ENCODE measurements at places on chromosomes 3 and 15.
A peak's percentile ranks its signal among the peaks of the same experiment; 100 is the strongest.

GRCh38 chr15:76060118-76060989, 569 bp downstream of the TMEM266 start:
- peak; percentile 40 for DNase-seq

DNA sequence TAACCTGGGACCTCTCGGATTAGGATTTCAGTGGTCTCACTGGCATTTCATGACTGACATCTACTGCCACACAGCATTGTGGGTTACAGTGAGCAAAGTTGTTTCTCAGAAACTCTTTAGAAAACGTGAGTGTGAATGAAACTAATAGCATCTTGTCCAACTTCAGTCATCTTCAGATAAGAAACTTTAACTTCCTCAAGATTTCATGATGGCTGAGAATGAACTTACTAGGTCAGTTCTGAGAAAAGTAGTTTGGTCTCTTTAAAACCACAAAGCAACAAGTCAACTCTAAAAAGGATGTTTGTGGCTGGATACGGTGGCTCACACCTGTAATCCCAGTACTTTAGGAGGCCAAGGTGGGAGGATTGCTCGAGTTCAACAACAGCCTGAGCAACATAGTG, 14.2 kb upstream of the HOMER2 start:
- DNase-seq: no peak

DNA sequence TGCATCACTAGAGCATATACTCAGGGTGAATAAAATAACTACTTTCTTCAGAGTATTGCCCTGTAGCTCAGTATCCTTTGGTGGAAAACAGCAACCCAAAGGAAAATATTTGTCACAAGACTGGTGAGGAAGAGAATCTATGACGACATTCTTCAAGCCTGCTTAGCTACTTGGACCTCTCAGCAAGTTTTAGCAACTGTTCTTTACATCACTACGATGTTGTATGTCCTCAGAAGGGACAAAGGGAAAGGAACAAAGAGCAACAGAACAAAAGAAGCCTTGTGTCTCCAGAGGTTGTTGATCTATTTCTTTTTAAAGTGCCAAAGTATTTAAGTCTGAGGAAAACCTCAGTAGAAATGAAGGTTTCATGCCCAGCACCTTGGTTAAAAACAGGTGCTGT, 746.7 kb downstream of the NAALADL2 start:
- no peak for DNase-seq

DNA sequence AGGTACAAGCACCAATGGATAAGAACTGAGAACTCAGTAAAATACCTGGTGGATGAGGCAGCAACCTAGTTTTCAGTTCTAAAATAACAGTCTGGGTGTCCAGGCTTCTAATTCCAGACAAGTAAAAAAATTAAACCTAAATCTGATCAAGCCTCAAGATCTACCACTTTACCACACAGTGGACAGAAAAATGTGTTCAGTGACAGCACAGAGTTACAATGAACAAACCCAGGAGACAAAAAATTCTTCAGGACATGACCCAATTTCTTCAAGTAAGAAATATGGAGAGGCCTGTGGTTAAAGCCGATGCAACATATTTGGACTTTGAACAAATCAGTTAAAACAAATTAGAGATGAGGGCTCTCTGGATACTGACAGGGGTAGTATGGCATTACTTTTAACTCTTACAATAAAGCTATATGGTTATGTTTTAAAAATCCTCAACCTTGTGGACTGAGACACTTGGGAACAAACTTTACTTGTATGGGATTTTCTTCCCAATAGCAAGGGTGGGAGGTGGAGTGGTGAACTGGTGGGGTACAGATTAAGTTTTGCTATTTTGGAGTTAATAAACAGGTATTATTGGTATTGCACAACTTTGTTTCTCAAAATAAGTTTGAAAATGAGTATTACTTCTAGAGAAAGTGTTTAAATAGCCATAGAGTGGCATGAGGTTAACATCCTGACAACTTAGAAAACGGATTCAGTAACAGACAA, 14.2 kb downstream of the CCNL1 start:
- no peak for DNase-seq

DNA sequence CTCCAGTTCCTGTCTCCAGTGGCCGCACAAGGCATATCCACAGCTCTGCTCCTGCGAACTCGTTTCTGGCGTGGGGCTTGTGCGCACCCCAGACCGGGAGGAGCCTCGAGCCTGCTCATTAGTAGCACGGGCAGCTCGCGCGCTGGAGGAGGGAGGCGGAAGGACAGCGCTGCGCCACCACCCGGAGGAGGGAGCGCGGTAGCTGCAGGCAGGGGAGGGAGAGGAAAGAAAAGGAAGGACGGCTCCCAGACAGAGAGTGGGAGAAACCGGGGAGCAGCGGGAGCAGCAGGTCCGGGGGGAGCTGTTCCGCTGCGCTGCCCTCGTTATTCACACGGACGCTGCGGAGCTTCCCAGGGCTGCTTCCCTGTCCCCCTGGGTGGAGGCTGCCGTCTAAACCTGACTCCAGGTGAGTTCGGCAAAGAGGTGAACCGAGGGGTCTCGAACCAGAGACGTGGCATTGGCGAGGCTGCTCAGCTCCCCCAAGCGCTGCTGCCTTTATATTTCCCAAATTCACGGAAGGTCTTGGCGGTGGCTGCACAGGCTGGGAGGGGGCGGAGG, 121.3 kb upstream of the ZNF717 start:
- no peak for DNase-seq

DNA sequence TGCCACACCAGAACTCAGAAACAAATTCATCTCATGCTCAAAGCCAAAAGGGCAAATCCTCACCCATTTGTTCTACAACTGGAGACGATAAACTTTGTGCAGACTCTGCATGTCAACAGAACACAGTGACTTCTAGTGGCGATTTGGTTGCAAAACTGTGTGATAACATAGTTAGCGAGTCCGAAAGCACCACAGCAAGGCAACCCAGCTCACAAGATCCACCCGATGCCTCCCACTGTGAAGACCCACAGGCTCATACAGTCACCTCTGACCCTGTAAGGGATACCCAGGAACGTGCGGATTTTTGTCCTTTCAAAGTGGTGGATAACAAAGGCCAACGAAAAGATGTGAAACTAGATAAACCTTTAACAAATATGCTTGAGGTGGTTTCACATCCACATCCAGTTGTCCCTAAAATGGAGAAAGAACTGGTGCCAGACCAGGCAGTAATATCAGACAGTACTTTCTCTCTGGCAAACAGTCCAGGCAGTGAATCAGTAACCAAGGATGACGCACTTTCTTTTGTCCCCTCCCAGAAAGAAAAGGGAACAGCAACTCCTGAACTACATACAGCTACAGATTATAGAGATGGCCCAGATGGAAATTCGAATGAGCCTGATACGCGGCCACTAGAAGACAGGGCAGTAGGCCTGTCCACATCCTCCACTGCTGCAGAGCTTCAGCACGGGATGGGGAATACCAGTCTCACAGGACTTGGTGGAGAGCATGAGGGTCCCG, 199.7 kb downstream of the AKAP13 start:
- peak; percentile 94 for DNase-seq

DNA sequence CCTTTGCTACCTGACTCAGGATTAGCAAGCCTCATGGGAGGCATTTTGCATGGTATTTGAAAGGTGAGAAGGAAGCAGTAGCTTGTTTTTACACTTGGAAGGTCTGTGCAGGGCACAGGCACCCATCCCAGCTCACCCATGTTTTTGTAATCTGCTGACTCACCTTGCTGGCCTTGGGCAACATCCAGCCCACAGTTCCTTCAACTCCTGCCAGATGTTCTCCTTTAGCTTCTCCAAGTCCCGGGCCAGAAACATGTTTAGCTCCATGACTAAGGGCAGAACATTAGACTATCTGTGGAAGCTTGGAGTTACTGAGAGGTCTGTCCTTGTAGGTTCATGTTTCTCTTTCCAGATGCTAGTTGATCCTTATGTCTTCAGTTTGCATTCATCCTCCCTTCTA, 12.4 kb upstream of the ZNF770 start:
- DNase-seq: no peak

DNA sequence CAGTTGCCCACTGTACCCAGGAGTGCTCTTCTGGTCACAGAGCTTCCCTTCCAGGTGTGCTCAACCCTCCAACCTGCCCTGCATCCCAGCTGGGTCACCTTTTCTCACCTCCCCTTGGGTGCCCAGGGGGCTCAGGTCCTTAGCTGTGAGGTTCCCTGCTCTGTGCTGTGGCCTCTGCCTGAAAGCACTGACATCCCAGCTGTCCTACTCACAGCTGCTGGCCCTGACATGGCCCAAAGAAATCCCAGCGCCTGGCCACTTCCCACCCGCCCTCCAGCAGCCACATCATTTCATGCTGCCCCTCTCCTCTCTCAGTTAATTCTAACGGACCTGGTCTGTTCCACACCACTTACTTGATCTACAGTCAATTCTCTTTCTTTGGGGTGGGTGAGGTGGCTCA, 79.9 kb downstream of the ISG20 start:
- no peak for DNase-seq

- DNase-seq: no peak
Observed at GRCh38 chr3:169619793-169620192, 43.7 kb downstream of the MECOM start.

DNA sequence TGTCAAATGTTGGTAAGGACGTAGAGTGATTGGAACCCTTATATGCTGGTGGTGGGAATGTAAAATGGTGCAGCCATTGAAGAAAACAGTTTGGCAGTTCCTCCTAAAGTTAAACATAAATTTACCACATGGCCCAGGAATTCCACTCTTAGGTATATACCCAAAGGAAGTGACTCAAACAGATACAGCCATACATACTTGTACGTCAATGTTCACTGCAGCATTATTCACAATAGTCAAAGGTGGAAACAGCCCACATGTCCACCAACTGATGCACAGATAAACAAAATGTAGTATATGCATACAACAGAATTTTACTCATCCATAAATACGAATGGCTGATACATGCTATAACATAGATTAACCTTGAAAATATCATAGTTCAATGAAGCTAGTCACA, 13.2 kb downstream of the CLASP2 start:
- DNase-seq: no peak

GRCh38 chr3:34881026-34881425, 758.3 kb upstream of the ARPP21 start:
- DNase-seq: no peak

DNA sequence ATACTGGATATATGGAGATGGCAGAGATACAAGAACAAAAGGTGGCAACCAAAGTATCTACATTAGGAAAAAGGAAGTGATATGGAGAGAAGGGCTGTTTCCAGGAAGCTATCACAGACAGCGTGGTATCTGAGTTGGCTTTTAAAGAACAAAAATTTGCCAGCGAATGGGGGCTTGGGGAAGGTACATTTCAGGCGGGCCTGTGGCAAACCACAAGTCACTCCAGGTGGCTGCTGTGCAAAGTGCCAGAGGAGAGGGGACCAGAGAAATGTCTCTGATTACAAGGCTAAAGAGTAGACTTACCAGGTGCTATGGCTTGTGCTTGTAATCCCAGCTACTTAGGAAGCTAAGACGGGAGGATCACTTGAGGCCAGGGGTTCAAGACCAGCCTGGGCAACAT, 91.1 kb downstream of the MSL2 start:
- DNase-seq: no peak

DNA sequence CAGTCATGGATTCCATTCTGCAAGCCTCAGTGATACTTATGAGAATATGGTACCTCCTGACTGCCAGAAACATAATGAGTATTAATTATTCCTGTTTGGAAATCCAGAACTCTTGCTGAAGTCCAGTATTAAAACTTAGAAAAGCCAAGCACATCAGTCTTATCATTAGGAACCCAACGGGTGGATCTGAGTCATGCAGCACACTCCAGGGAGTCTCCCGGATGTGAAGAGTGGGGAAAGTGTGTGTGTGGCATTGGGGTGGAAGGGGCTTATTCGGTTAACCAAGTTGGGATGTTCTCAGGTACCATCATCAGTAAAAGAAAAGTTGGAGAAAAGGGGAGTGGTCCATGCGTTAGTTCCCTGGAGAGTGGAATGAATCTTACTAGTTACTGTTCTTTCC, 181.1 kb downstream of the PLCL2 start:
- DNase-seq: no peak

GRCh38 chr3:17302170-17302569, 417.4 kb downstream of the PLCL2 start:
- DNase-seq: no peak

DNA sequence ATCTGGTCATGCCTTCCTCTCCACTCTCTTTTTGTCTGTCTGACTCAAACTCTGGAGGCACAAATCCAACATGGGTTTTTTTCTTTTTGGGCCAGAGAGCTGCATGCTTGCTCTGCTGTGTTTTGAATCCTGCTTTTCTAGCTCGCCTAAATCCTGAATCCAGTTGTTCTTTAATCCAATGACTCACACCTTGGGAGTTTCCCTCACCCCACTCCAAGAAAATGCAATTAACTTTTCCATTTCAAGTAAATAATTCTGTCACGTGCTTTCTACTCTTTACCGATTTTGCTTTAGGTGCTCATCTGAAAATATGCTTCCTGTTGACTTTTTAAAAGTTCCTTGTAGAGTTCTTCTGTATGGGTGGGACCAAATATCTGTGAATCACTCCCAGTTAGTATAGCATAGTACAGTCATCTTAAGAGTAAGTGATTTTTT, 47.6 kb downstream of the SLMAP start:
- DNase-seq: peak; percentile 35

DNA sequence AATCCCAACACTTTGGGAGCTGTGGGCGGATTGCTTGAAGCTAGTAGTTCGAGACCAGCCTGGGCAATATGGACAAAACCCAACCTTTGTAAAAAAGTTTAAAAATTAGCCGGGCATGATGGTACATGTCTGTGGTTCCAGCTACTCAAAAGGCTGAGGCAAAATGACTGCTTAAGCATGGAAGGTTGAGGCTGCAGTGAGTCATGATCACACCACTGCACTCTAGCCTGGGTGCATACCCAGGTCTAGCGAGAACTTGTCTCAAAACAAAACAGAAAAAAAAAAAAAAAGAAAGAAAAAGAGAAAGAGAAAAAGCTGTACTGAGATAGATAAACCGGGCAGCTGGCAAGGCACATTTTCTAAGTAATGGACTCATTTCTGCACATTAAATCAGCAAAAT, 10.6 kb downstream of the ARPP19 start:
- peak; percentile 77 for DNase-seq

- DNase-seq: no peak
Observed at GRCh38 chr3:166275024-166275390, 437.8 kb upstream of the BCHE start.

DNA sequence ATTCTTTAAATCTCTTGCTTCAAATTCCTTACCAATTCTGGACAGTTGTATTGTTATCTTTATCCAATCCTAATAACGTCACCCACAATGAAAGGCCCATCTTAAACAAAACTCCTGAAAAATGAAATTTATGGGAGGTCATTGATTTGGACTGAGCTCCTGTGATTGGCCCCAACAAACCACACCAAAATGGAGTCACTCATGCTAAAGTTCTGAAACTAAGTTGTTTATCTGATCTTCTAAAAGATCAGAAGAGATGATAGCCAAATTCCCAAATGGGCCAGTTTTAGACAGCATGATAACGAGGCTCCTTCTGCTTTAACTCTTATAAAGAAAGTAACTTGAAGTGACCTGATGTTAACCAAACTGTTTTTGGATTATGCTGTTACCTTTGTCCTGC, 39.7 kb upstream of the GPD1L start:
- DNase-seq: no peak

GRCh38 chr15:41125931-41126642, 10.0 kb upstream of the INO80 start:
- no peak for DNase-seq

GRCh38 chr3:50375258-50375931, 16.1 kb upstream of the TMEM115 start:
- no peak for DNase-seq

All from suppressor macrophage treated with lipopolysaccharide for 4 hours (primary cell).